Pancreas (tissue), 10 donors: ENCODE measurements at places on chromosomes 3 and 15. TPM values are rescaled to one million over a fixed set of nuclear protein-coding genes. Genes with fewer than 3 reads are reported as not detected.

GOLGA6A gene
- not detected for total RNA-seq

DNA sequence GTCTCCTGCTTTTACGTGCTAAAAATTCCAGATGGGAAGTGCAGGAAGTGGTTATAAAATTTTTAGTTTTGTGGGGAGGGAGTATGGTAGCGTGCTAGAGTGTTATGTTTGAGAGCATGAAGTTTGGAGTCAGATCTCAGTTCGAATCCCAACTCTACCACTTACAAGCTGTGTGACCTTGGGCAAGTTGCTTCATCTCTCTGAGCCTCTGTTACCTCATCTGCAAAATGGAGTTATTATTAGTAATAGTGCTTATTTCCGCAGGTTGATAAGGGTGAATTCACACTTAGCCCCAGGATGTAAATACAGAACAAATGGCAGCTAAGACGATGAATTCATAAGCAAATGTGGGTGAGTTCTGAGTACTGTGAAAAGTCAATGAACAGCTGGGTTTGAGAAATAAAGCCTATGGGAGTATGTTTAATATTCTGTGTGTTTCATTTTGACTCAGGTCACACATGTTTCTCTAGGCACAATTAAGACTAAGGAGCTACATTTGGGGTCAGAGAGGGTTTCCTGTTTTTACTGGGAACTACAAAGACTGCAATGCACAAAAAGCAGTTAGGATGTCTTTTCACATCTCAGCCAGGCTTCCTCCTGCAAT is 73.1 kb upstream of the FEZF2 start:
- no peak for DNase-seq

- DNase-seq: no peak
These were observed 72.2 kb downstream of the KLF13 start for GRCh38 chr15:31398677-31399301.

BCL2A1 gene
- total RNA-seq: not detected
